Dorsolateral prefrontal cortex (tissue), 122 donors: ENCODE measurements at places on chromosomes 5 and 9.

- DNase-seq: no peak
Measured at GRCh38 chr9:86046071-86046636, 53.2 kb downstream of the GOLM1 start.

GRCh38 chr9:91359083-91359482 lies 2.6 kb downstream of the AUH start:
- DNase-seq: no peak

DNA sequence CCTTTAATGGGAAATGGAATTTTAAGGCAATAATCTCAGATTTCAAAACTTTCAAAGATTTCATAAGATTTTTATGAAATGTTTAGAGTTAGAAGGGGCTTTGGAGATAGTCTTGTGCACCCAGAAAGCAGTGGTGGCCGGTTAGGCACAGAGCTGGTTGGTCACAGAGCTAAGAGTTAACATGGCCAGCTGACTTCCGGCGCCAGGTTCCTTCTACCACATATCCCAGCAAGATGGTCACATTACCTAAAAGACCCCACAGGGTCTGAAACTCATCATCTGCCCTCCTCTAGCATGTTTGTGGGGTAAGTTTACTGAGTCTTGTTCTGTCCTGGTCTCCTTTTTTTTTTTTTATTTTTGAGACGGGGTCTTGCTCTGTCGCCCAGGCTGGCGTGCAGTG lies 19.3 kb downstream of the QRFP start:
- no peak for DNase-seq

GRCh38 chr9:93597871-93598646 lies 21.7 kb downstream of the PHF2 start:
- DNase-seq: no peak

DNA sequence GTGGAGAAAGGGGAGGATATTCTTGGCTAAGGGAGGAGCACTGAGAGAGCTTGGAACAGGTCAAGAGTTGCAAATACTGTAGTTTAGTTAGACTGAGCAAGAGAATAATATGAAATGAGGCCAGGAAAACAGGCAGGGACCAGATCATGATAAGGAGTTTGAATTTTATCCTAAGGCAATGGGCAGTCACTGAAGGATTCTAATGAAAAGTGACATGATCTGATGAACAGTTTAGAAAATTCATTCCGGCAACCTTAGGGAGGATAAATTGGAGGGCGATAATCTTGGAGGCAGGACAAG lies 276.1 kb downstream of the PLK2 start:
- no peak for DNase-seq

DNA sequence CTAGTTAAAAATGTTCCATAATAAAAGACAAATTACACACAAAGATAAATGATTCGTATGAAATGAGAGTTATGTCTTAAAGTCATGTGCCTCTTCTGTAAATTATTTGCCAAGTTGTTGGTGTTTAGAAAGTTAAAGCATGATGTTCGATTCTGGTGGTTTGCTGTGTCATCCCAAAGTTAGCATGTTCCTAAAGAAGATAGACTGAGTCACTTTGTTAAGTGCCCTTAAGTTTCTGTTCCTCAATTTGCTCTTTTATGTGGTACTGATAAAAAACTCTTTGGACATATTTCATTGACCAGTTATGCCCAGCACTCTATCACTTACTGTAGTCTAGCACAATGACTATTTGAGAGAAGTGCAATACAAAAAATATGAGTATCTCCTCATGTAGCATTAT lies 366.9 kb upstream of the ZNF608 start:
- no peak for DNase-seq

DNA sequence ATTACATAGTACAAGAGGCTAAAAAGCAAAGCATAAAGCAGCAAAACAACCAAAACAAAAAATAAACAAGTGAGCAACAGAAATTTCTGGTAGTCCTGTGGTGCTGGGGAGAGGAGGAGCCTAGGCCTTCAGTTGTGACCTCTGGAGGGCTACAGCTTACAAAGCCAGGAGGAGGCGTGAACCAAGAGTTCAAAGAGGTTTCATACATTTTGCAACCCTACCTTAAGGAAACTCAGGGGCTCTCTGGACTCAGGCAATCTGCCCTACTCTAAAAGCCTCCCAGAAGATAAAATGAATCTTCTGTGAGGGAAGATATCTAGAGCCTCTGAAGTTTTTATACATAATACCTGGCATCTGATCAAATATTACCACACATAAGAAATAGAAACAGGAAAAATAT lies 187.4 kb downstream of the AGTPBP1 start:
- DNase-seq: no peak

GRCh38 chr5:177319913-177320588 lies 8.4 kb upstream of the MXD3 start:
- DNase-seq: no peak

DNA sequence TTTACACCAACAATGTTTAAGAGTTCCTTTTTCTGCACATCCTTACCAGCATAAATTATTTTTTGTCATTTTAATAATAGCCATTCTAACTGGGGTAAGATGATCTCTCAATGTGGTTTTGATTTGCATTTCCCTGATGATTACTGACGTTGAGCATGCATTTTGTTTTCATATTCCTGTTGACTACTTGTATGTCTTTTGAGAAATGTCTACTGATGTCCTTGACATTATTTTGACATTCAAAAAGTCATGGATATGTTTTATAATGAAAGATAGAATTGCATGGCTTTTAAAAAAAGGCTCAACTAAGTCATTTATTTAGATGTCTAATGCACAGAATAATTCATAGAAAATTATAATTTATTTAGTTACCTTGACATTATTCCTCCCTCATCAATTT lies 381.6 kb upstream of the C9orf72 start:
- no peak for DNase-seq

DNA sequence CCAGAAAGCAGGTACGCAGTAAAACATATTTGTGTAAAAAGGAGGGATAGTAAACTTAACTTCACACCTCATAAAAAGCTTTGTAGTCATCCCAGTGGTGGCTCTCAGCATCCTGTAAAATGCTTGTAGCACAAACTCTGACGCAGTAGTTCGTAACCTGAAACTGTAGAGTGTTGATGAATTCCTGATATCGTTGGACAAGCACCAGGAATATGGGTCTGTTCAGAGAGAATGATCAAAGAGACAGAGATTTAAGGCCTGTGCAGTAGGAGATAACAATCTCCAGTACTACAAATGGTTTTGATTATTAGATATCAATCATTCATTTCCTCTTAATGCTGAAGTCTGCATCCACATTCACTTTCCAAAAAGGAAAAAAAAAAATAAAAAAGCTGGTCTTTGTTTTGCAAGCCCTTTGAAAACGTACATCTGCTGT lies 148.5 kb downstream of the KIAA0825 start:
- no peak for DNase-seq

DNA sequence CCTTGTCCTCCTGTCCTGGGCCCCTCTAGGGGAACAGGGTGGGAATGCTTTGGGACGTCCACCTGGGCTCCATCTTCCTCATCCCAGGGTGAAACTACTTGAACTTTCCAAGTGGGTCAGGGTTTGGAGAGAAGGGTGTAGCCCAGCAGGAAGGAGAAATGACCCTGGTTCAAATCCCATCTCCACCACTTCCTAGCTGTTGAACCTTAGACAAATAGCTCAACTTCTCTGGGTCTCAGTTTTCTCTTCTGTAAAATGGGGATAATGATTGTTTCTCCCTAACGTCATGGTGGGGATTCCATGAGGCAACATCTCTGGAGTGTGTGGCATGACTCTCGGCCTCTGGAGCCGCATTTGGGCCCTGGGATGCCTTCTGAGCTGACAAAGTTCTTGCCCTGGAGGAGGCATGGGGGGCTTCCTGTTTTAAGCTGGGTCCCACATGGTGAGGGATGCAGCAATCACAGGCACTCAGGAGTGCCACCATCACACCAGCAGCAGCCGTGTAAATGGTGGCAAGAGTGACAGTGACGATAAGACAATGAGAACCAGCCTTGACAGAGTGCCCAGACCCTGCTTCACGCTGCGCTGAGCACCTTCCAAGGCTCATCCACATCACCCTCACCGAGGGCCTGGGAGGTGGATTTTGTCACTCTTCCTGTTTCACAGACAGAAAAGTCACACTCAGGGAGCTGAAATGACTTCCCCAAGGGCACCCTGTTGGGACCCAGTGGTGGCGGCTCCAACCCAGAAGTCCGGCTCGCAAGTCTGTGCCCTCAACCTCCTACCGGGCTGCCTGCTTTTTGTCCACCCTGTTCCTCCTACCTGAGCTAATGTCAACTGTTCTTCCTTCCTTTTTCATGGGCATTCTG lies 69.5 kb upstream of the IER5L start:
- no peak for DNase-seq

DNA sequence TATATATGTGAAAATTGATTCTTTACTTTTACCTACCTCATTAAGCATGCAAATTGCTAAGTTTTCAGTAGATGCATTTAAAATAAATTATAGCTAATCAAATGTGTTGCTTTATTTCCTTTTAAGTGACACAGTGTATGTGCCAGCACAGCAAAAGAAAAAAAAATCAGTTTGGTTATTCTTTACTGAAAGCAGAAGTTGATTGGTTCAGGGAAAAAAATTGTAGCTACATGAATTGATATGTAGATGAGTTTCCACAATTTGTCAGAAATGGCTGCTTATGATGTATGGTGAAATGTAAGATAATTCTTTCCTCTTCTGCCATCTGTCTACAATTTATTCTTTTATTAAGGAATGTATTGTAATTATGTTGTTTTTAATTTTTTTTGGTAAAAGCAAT lies 57.8 kb downstream of the PARP8 start:
- DNase-seq: no peak

DNA sequence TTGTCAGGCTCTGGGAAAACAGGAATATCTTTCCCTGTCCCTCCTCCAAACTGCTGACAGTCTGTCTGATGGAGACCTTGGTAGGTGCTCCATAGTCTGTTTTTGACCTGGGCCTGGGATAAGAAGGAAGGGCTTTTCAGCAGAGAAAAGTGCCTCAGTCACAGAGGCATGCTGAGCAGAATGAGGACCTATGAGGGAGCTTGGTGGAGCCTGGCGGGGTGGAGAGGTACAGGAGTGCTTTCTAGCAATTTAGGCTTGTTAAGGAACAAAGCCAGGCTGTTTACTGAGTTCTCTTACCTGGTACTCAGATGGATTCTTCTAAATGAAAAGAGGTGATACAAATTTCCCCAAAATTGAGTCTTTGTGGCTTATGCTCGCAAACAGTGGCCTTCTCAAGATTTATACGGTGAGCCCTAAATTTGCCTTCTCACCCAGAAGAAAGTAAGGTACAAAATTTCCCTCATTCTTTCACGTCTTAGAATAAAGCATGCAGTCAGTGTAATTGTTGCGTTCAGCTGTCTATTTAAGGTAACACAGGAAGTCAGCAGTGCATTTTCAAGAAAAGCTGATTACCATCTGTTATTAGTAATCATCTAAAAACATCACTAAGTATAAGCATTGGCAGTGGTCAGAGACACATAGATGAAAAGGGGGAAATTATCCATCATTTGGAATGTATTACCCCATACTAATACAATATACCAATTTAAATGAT lies 28.6 kb upstream of the IL13 start:
- DNase-seq: no peak

- DNase-seq: no peak
Measured at GRCh38 chr5:164053123-164053522, 547.7 kb downstream of the MAT2B start.

DNA sequence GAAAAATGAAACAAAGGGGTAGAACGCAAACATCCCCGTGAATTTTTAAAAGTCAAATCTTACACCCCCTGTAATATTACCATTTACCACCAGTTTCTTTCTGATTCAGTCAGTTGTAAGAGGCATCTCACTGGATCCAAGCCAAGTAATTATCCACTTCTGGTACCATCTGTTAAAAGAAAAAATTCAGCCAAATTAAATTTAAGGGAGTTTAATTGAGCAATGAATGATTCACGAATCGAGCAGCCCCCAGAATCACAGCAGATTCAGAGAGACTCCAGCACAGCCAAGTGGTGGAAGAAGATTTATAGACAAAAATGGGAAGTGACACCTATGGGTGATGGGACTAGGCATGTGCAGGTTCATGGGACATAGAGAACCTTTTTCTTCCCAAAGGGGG lies 29.9 kb upstream of the MTMR12 start:
- DNase-seq: no peak

- no peak for DNase-seq
Measured at GRCh38 chr9:35928591-35929452, 19.5 kb downstream of the SPAAR start.

DNA sequence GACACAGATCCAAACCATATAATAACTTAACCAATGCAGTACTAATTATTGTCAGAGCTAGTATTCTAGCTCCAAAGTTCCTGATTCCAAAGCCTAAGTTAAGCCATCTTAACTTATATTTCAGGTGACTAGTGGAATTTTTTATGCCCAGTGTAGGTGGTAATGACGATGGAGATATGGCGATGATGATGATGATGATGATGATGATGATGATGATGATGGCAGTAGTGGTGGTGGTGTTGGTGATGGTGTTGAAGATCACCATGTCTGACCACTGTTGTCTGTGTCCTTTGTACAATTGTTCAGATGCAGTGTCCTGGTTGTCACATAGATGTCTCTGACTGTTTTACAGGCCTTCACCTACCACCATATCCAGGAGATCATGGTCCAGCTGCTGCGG lies 139.9 kb downstream of the INSYN2B start:
- no peak for DNase-seq

GRCh38 chr9:37952731-37953130 lies 48.8 kb upstream of the SLC25A51 start:
- no peak for DNase-seq

GRCh38 chr9:100756217-100756616 lies 178.3 kb downstream of the CAVIN4 start:
- no peak for DNase-seq

- no peak for DNase-seq
Measured at GRCh38 chr9:14747111-14747510, 24.6 kb upstream of the CER1 start.

GRCh38 chr5:169548315-169548714 lies 35.3 kb upstream of the SPDL1 start:
- no peak for DNase-seq

DNA sequence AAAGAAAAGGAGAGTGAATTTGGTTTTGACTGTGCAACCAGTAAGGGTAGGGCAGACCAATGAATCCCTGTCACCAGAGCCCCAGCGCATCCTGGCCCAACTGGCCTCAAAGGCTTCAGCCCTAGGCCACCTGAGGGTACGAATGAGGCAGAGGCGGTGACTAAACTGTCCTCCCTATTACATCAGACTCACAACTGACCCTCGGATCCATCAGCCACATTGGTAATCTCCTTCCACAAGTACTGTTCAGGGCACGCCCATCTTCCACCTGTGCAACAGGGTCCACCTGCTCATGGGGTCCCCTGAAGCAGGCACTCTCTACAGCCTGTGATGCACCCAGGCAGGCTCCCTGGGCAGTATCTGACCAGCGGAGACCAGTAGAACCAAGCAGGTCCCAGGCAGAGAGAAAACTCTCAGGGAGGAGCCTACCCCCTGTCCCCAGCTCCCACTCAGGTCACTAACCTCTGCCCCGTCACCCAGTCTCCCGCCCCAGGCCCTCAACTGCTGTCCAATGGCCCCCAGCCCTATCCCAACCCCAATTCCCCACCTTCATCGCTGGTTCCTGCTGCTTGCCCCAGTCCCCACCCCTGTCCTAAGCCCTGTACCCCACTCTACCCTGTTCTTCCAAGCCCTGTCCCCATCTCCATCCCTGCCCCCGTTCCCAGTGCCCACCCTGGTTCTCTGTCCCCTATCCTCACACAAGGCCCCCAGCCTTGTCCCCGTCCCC lies 904 bp downstream of the EDF1 start:
- no peak for DNase-seq
